ENCODE measurements at places on chromosomes 11 and 22.
A peak's percentile ranks its signal among the peaks of the same experiment; 100 is the strongest.

- no peak for DNase-seq
These were observed 67.5 kb downstream of the DDX10 start for GRCh38 chr11:108732395-108732794.

- no peak for DNase-seq
These were observed 30.0 kb upstream of the CABP7 start for GRCh38 chr22:29689880-29690213.

DNA sequence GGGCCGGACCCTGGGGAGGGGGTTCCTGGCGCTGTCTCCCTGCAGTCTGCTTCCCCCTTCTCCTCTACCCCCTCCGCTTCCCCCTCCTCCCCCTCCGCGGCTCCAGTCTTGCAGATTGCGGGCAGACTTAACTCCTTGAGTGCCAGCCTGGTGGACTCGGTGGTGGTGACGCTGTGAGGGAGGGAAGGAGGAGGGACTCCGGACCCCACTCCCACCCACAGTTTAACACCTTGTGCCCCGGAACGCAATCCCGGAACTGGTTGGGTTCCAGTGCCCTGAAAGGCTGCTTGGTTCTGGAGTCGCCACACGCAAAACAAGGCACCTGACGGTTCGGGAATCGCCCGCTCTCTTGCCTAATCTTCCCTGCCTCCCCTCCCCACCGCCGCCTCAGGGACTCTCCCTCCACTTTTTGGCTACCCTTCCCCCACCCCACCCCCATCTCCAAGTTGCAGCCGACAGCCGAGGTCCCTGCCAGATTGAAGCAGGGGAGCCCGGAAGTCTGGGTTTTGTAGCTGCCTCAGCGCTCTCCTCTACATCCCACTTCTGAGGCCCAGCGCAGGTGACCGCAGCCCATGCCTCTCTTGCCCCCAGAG, 3.9 kb upstream of the BCL9L start:
- DNase-seq: peak; percentile 87

GRCh38 chr11:37504060-37504611, 906.1 kb upstream of the RAG2 start:
- DNase-seq: no peak

GRCh38 chr11:64237484-64237951, 3.1 kb downstream of the VEGFB start:
- DNase-seq: no peak

- no peak for DNase-seq
These were observed 656 bp downstream of the SRRD start for GRCh38 chr22:26484360-26484706.

- no peak for DNase-seq
These were observed 76.9 kb downstream of the DKK3 start for GRCh38 chr11:11931461-11932055.

DNA sequence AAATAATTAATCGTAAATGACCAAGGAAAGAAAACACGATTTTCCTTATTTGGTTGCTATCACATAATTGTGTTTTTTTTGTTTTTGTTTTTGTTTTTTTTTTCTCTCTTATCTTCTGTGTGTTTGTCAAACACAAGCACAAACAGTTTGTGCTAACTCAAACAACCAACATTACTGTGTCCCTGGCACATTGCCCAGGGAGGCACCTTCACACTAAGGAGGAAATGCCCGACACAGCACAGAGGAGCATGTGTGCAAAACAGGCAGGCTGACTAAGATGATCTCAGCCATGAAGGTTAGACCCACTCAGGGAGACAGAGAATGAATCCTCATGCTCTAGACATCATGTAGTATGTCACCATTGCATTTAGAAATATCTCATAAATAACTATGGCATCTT, 130.1 kb downstream of the SOX6 start:
- no peak for DNase-seq
